ENCODE measurements at places on chromosomes 5 and 9. TPM values are rescaled to one million over a fixed set of nuclear protein-coding genes. Genes with fewer than 3 reads are reported as not detected.

The APBA1 gene
- total RNA-seq, result 3.8 TPM

The FOXD4L6 gene
- total RNA-seq, result under 0.01 TPM

The CSF2 gene
- not detected for total RNA-seq

The ACSL6 gene
- total RNA-seq, result under 0.01 TPM

The RAB3C gene
- total RNA-seq, result under 0.01 TPM

The IL5 gene
- not detected for total RNA-seq

Data from melanocyte of skin (primary cell).